ENCODE measurements at places on chromosomes 13 and 19. TPM values are rescaled to one million over a fixed set of nuclear protein-coding genes. Genes with fewer than 3 reads are reported as not detected.

The ZNF69 gene
- 5.0 TPM for total RNA-seq

GRCh38 chr19:46722004-46722380, 5.1 kb upstream of the PRKD2 start:
- peaks cover 13% of the 10 kb centered on the region for H3K4me1 ChIP-seq
- H3K27ac ChIP-seq = no peak overlapping the region

DNA sequence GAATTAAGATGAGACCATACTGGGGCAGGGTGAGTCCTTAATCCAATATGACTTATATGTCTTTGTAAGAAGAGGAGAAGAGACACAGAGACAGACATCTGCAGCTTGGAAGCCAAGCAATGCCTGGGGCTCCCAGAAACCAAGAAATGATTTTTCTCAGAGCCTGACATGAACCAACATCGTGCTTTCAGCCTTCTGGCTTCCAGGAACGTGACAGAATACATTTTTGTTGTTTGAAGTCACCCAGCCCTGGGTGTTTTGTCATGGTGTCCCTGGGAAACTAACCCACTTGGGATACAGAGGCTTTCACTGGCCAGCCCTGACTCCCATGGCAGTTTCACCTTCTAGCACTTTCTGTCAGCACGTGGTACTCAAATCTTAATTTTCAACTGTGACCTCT, 95.3 kb upstream of the SLC10A2 start:
- no peaks in the 10 kb centered on the region for H3K4me1 ChIP-seq
- DNase-seq = no peak

DNA sequence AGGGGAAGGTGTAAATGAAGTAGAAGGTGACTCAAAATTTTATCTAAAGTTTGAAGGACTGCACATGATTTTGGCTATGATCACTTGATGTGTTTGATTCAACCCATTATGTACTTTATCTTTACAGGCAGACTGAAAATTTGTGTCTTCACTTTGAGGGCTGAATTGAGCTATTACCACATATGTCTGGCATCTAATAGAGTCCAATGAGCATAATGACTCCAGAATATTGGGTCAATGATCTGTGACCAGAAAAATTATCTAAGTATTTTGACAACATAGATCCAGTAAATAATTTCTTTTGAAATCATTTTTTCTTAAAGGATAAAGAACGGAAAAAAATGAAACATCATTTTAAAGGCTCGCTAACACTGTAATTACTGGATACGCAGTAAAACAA, 2810.0 kb downstream of the PCDH9 start:
- no peaks in the 10 kb centered on the region for H3K36me3 ChIP-seq
- H3K4me3 ChIP-seq = no peak overlapping the region
- DNase-seq = no peak

The KIRREL2 gene
- total RNA-seq = not detected

The TUBA3C gene
- not detected for total RNA-seq
